ENCODE measurements at places on chromosomes 12 and 14.

- no peak for DNase-seq
These were observed 34.7 kb upstream of the ADAMTS20 start for GRCh38 chr12:43586646-43587245.

DNA sequence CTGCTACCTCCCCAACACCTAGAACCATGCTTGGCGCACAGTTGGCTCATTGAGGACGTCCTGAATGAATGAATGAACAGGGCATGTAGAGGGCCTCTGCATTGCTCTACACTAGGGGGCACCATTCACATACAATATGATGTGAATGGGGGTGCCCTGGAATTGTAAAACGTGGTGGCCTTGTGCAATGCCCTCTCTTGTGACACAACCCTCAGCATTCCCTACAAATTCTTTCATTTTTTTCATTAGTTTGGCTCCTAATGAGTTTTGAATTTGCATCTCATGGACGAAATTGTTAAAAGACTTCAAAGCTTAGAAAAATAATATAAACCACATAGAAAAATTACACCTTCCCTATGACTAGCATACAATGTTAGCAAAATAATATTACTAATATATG is 2.3 kb upstream of the DIO2 start:
- peak; percentile 78 for DNase-seq

DNA sequence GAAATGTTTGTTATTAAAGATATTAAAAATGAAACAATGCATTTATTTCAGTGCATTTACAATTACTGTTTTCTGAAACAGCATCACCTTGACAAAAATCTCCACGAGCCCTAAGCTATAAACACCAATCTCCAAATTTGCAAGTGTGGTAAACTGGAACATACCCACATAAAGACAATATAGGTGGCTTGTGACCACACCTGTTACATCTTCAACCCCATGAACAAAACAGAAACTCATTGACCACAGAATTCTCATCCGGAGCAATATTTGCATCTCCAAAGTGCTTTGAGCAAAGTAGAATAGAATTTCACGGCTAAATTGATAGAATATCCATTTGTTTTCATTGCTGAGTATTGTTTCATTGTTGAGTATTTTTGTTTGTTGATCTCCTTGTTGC is 375.2 kb upstream of the FLRT2 start:
- no peak for DNase-seq

GRCh38 chr14:84065811-84066210 is 1464.1 kb upstream of the FLRT2 start:
- DNase-seq = no peak

- DNase-seq = no peak
These were observed 44.5 kb downstream of the TECPR2 start for GRCh38 chr14:102407258-102407657.

- DNase-seq = peak; percentile 26
These were observed 1.1 kb upstream of the RBMS2 start for GRCh38 chr12:56520506-56520905.

DNA sequence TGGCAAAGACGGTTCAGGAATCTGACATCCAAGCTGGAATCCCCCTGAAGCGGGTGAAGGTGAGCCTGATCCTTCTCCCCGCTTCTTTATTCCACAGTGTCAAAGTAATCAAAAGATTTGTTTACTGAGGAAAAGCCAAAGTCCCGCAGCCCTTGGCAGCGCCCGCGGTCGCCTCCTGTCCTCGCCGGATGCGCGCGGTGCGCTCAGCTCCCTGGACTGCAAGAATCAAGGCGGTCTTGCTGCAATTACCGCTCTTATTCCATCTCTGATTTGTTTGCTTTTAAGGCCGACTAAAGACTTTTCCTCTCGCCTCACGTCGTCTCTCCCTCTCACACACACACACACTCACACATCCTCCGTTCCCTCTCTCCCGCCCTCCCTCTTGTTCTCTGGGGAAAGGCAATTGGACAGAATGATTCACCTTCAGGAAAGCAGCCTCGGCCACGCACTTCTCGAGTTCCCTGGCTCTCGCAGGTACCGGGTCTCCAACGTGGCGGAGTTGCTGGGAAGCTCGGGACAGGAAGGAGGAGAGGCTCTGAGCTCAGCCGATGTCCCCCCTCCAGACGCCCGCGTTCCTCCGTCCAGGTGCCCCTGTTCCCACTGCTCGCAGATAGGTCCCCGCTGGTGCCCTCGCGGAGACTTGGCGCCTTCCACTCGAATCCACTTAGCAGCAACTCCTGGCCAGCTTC is 68.6 kb upstream of the USP15 start:
- DNase-seq = peak; percentile 60

- DNase-seq = no peak
These were observed at the start of gene KRT4 for GRCh38 chr12:52813885-52814709. KRT4 (minus strand) TSS chr12:52814116; CDS start chr12:52814058, 58 bp downstream.

Measured in fibroblast of mammary gland (primary cell).